ENCODE measurements at places on chromosomes 7 and 10.

GRCh38 chr7:468681-469562, 50.7 kb downstream of the PDGFA start:
- DNase-seq, result no peak

DNA sequence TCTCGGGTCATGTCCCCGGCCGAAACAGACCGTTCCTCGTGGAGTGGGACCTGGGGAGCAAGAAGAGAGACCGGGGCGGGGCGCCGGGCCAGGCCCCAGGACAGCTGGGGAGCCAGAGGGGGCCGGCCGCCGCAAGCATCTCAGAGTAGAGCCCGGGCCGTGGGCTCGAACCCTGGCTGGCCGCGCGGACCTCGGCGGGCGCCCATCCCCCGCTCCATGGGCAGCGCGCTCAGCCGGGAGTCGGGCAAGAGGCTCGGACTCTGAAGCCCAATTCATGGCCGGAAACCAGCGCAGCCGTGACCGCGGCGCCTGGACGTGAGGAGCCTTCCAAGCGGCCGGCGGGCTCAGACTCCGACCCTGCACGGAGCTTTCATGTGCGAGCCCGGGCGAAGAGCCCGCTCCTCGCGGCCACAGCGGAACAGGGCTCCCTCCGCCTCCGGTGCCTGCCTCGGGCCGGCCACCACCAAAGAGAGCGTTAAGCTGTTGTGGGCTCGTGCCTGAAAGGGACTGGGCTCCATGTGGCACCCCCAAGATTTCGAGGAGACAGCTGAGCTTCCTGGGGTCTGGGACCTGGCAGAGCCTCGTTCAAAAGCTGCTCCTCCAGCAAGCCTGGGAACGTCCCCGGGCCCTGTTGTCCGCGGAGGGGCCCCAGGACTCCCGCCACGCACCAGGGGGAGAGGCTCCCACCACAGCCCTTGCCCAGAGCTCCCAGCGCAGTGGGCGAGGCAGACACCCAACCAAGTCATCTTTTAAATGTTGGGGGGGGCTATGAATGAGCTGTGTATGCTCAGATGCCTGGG, 757 bp upstream of the GRID1 start:
- no peak for DNase-seq

GRCh38 chr7:92740700-92741126, 95.7 kb downstream of the CDK6 start:
- peak; percentile 58 for DNase-seq

DNA sequence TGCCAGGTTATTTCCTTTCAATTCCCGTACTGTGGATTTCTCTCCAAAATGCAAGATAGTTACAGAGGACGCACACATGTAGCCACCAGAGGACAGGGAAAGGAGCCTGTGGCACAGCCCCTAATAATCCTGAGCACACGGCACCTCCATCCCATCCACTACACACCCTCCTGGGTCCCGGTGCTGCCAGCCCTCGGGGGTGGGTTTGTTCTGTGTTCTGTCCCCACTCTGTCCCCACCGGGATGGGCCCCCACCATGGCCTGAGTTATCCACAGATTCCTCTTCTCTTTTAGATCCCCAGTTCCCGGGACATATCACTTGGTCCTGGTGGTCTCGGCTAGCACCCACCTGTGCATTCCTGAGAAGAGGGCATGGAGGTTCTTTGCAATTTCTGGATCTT, 196.9 kb upstream of the PPP2R2D start:
- DNase-seq, result no peak

GRCh38 chr7:95558864-95559263, 37.5 kb downstream of the PDK4 start:
- no peak for DNase-seq

DNA sequence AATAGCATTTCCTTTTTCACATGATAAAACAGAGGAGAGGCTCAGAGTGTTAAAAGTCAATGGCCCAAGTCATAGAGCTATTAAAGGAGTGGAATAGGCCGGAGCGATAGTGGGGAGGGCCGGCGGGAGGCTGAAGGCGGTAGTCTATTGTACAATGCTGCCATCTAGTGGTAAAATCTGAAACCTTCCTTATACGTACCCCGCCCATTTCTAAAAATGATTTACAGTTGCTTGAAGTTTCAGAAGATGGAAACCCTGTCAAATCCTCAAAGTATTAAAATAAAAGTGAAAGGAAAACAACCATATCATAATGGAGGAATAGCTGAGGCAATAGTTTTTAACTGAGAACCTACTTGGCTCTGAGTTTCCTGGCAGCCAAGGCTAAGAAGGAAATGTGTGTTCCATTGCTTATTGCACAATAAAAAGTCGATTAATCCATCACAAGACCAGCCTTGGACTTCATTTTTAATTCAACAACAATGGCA, 209.1 kb downstream of the CCSER2 start:
- DNase-seq, result no peak

- no peak for DNase-seq
Measured at GRCh38 chr10:56346845-56347415, 14.1 kb downstream of the ZWINT start.

DNA sequence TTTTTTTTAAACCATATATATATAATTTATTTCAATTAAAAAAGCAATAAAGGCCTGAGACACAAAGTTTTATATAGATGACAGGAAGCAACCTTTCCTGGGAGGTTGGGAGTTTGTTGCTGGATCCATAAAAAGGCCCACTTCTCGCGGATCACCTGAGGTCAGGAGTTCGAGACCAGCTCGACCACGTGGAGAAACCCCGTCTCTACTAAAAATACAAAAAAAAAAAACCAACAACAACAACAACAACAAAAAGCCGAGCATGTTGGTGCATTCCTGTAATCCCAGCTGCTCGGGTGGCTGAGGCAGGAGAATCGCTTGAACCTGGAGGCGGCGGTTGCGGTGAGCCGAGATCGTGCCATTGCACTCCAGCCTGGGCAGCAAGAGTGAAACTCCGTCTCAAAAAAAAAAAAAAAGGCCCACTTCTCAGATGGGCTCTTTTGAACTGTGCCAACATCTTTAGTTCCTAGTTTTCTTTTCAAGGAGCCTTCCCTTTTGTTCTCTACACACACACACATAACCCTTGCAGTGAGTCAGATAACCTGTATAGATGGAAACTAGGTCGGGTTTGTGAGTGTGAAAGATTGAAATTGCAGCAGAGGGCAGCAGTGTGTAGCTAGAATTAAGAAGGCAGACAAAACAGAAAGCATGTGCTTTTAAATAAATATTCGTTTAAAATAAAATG, 1.2 kb upstream of the SMNDC1 start:
- no peak for DNase-seq

DNA sequence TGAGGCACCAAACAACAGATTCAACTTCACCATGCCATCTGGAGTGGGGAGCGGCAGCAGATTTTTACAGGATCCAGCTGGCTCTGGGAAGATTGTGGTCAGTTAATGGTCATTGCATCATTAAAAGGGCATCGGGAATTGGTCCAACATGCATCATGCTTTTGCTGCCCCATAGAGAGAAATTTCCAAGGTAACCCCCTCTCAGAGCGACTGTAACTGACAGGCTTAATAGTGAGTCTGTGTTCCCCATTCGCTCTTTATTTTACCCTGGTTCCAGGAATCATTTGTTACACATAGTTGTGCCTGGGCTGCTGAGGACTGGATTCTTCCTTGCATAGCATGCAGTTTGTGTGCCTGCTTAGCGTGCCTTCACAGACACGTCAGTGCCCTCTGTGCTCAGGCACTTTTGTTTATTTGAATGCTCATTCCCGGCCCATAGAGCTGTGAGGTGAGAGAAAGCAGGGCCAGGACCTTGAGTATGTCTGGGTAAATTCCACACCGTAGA, 49.9 kb downstream of the CDHR3 start:
- no peak for DNase-seq

GRCh38 chr7:108335269-108335918, 120.8 kb downstream of the NRCAM start:
- DNase-seq, result no peak

- DNase-seq, result no peak
Measured at GRCh38 chr10:70565556-70566514, 36.7 kb downstream of the PRF1 start.
